ELR (cell line): ENCODE measurements at places on chromosomes 6 and 20.

GRCh38 chr6:140661691-140662090, 1287.2 kb upstream of the CITED2 start:
- DNase-seq, result peak; percentile 17

DNA sequence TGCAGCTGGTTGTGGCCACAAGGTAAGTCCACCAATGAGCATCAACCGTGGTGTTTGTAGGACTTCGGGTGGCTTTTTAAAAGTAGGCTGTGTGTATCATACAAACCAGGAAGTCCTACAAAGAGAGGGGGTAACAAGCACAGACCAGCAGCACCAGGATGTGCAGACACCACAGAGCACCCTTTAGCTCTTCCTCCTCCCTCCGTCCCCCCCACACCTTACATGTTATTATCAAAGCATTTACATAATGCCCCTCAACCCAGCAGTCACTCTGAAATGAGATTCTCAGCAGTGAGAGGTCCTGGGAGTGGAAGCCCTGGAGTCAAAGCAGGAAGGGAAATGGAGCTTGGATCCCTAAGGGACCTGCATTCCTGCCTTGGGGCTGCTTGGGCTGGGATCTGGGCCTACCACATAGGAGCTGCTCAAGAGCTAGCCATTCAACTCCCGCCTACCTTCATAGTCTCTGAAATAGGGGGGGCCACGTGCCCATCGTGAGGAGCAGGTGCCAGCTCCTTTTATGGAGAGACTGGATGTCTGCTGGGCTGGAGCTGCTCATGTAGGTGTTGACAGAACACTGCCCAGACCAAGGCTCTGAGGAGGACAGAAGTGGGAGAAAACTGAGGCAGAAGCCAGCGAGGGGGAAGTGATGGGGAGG, 90.6 kb downstream of the PSMB1 start:
- no peak for DNase-seq

DNA sequence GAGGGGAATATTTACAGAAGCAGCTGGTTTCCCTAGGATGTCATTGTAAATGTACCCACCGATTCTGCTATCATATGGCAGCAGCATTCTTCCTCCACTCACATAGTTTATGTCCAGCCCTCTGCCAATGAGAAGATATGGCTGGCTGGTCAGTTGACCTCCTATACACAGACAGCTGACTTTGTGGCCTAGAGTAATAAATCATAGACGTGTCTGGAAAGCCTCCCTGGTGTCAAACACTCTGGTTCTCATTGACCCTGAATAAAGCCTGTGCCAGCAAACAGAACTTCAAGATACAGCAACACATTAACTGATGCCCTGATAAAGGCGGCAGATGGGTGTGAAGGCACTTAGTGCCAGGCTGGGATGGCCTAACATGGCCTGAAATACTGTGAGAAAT, 52.6 kb downstream of the GPR63 start:
- DNase-seq, result no peak

GRCh38 chr6:170152989-170153388, 137.9 kb downstream of the DLL1 start:
- DNase-seq, result no peak

DNA sequence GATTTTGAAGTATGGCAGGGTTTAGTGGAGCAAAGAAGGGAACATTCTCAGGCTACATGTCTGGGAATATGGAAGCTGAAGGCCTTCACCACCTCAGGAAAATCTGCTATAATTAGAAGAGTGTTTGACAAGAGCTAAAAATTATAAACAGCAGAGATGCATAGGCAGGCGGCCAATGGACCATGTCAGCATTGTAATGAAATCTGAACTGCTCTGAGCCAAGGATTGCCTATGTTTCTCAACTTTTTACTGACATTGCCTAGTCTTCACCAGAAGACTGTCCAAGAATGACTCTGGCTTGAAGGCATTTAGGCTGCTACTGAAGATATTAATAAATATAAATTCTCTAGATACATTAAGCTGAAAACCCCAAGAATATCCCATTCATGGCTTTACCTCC, 84.1 kb downstream of the C6orf52 start:
- no peak for DNase-seq

GRCh38 chr6:32982084-32982701, 13.8 kb downstream of the BRD2 start:
- peak; percentile 36 for DNase-seq
